GM10248 (cell line): ENCODE measurements at places on chromosomes 6 and 20.
A peak's percentile ranks its signal among the peaks of the same experiment; 100 is the strongest.

GRCh38 chr6:127950566-127951145 is 49.8 kb upstream of the THEMIS start:
- DNase-seq, result peak; percentile 11

GRCh38 chr20:1263853-1264252 is 2.2 kb upstream of the SNPH start:
- DNase-seq, result no peak

DNA sequence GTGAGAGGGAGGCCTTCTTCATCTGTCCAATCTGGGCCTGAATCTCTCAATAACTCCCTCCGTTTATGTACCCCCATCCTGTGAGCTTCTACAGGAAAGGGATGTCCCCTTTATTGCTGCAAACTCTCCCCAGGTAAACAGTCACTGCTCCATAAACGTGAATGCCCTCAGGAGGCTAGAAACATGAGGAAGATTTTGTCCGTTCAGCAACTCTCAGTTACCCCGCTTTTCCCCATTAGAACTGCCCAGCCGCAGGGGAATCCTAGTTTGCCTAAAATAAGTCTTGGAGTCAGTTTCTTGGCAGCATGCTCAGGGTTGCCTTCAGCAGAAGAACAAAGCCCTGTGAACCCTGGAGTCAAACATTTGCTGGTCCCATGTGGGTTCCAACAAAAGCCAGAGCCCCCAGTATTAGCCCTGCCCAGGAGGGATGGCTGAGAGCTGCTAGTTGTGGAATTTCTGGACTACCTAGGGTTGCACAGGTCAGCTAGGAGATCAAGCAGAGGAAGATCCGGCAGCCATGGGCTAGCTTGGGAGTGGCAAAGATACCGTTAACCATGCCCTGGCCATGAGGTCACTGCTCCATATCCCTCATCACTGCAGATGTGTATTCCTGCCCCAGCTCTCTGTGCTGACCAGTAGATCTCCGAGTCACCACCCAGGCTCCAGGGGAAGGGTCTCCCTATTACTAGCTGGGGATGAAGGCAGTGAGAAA is 640 bp downstream of the LRRN4 start:
- no peak for DNase-seq

DNA sequence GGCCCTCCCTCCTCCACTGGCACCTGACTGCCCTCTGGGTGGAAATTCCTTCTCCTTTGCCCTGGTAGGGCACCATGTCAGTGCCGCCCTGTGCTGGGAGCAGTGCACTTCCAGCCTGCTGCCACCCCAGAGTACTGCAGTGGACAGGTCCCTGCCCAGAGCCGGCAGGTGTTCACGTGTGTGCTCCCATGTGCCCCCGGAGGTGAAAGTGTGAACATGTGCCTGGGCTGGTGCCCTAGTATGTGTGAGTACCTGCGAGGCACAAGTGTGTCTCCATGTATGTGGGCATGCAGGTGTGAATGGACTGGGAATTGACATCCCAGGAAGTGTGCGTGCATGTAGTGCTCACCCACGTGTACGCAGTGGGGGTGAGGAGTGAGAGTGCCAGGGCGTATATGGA is 29.4 kb downstream of the SDCBP2 start:
- peak; percentile 43 for DNase-seq

DNA sequence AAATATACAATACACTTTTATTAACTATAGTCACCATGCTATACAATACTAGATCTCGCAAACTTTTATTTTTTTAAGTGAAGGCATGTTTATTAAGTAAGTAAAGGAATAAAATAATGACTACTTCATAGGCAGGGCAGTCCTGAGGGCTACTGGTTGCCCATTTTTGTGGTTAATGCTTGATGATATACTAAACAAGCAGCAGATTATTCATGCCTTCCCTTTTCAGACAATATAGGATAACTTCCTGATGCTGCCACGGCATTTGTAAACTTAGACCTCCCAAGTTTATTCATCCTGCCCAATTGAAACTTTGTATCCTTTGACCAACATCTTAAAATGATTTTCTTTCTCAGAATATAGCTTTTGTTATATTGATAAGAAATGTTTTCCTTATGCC is 24.7 kb upstream of the HIVEP1 start:
- no peak for DNase-seq

GRCh38 chr6:43883847-43884651 is 114.0 kb downstream of the VEGFA start:
- peak; percentile 69 for DNase-seq

DNA sequence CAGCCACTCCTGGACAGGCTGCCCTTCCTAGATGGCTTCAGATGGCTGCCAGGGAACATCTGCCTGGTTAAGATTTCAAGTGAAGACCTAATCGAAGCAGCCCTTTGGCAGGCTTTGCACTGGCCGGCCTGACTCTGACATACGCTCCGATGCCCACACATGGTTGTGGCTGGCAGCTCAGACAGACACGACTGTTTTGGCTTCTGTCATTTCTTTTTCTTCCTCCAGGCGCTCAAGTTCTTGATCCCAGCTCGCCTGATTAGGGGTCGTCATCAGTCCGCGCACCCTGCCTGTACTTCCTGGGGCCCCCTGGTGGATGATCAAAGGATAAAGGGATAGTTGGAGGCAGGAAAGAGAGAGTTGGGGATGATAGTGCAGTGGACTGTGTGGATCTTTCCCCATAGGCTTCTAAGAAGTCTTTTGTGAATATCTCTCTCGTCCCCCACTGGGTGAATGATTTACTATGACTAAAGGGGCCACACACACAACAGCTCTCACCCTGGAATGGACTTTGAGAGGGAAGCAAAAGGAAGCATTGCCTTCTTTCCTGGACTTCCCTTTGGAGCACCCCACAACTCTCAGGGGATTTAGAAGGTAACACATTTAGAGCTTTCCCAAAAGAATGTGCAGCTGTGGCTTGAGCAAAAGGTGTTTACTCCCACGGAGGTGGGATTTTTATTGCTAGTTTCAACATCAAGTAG is 21.4 kb upstream of the TRAM2 start:
- no peak for DNase-seq

DNA sequence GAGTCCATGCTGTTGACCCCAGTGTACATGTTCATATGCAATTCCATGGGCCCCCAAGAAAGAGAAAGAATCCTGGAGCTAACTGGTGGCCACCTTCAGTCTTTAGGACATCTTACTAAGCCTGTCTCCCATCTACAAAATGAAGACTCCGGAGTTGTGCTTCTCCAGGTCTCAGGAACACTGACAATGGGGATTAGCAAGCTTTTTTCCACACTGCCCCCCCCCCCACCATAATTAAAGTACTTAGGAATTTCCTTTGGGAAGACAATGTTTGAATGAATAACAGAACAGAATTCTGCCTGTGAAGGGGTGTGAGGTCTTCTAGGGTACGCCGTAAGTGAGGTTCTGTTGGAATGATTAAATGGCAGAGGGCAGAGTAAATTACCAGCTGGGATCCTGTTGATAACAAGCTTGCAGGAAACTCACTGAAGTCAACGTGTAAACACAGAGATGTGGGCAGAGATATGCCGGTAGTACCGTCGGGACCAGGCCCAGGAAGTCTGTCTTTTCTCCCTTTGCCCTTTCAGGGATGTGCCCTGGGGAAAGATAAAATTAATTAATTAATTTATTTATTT is 63.1 kb downstream of the ANKRD6 start:
- no peak for DNase-seq

GRCh38 chr6:13593103-13593502 is 18.7 kb downstream of the SIRT5 start:
- no peak for DNase-seq

GRCh38 chr6:126767711-126768110 is 350.8 kb upstream of the RSPO3 start:
- no peak for DNase-seq

DNA sequence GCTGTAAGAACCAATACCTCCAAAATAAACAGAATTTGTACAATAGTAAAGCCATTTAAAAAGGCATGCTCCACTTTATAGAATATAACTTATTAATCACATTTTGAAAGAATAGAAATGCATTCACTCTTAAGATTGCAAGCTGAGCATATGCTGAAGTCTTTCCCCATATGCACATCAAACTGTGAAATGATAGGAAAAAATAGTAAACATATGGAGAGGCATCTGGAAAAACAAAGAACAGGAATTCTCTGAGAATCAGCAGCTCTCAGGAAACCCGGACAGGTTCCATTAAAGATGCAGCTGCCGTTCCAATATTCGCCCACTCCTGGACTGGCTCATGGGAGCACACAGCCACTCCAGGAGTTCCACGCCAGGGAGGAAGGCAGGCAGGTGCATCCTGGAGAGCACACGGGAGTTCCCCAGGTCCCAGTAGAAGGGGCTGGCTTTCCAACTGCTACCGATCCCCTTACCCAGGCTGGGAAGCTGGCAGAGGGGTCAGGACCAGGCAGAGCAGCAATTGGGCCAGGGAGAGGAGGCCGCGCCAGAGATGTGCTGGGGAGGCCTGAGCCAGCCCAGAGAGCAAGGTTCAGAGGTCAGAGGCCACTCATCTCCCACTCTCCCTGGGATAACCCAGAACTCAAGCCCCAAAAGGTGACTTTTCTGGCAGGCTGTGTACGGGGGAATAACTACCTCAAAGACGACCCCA is 111.1 kb downstream of the DLL1 start:
- DNase-seq, result no peak

DNA sequence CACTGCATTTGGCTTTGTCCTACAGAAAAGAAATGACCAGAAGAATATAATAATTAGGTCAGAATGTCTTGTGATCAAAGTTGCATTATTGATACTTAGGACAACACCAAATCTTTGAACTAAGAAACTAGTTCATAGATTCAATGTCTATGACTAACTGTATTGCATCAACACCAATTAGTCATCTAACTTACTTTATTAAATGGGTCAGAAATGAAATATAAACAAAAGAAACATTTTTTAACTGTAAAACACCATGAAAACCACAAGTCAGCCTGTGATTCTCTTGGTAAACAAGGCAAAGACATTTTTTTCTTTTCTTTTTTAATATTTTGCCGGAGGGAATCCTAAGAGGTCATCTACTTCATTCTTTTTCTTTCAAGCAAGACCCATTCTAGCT is 114.1 kb upstream of the HDDC2 start:
- no peak for DNase-seq

DNA sequence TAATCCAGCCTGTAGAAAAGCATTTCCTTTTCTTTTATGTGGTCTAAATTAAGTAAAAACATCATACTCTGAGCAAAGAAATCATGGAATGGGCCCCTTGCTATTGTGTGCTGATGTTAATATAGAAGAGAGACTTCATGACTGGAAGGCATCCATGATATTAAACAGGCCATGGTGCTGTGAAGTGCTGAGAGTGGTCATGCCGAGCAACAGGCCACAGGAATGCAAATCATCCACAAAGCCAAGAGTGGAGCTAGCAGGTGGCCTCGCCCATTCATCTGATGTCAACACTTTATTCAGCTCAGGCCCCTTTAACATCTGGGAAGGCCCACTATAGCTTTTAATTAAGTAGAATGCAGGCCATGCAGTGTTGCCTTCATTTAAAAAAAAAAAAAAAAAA is 115.2 kb upstream of the HMGCLL1 start:
- no peak for DNase-seq

DNA sequence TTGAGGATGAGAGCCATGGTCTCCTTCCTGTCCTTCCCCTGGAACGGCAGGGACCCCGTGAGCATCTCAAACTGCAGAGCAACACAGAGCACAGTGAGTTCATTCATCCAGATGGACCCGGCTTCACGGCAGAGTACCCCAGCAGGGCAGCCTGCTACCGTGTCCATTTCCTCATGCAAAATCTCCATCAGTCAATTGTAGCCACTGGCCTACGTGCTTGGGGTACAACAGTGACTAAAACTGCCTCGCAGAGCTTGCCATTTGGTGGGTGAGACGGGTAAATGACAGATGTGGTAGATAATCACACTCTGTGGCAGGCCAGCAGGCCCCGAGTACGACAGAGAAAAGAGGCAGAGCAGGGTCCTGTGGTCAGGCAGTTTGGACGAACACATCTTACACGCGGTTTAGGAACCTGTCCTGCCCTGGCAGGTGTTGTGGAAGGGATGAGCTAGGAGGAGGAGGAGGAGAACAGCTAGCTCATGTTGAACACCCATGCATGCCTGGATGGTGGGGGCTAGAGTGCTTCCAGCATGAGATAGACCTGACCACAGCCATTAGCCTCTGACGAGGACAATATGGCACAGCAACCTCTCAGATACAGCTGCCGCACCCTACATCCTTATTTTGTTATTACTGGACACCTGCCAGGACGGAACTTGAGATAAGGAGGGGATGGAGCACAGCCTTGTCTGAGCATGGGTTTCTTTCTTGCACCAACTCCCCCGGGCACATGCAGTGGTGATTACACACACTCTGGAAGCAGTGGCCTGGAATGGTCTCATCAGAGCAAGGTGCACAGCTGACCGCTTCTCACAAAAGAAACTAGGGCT is 95.6 kb downstream of the RAMACL start:
- no peak for DNase-seq

GRCh38 chr6:84902354-84902928 is 138.0 kb upstream of the TBX18 start:
- DNase-seq, result no peak

DNA sequence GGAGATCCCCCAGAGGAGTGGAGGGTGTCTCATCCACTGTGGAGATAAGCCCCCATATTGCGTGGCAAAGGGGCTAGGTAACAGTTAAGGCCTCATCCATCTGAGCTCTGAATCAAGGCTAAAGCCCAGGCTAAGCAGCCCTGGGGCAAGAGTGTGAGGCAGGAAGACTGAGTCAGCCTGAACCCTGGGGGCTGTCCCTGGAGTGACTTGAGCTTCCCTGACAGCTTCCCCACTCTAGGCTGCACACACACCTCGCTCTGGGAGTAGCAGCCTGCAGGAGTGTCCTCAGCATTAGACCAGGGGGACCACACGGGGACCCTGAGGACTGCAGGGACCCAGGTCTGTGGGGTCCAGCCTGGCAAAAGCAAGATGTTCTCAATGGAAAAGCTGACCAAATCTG is 27.9 kb downstream of the UBD start:
- peak; percentile 56 for DNase-seq

DNA sequence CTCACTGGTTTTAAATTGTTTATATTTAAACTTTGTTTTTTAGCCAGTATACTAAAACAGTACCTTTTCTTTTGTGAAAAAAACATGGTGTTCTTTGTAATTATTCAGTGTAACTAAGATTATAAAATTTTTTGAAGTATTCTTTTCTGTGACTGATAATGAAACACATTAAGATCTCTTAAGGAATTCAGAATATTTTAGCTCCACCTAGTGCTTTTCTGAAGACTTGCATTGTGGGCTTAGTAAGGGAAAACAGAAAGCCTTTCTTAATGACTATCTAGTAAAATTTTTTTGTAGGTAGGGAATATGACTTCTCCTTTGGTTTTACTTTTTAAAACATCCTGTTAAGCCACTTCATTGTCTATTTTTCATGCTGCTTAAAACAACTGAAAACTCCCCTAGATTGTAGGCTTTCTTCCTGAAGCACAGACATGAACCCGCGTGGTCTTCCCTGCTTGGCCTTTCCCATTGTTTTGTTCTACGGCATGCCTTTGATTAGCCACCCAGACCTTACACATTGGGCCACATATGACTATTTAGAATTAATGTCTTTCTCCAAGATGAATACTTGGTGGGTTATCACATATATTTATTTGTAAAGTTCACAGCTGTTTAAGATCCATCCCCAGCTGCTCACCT is 72.1 kb downstream of the AFDN start:
- peak; percentile 32 for DNase-seq
